Activated T-helper 17 cell treated with anti-CD3 and anti-CD28 coated beads, Interleukin-2, amount 50 U/mL, for 72 hours (primary cell): ENCODE measurements at places on chromosomes 12 and 14. TPM values are rescaled to one million over a fixed set of nuclear protein-coding genes. Genes with fewer than 3 reads are reported as not detected.

IGF1 gene
- 1.0 TPM for total RNA-seq

NEUROD4 gene
- total RNA-seq, result not detected

GRCh38 chr12:65505386-65506121 is 227.1 kb downstream of the MSRB3 start:
- ATAC-seq, result no peak

DNA sequence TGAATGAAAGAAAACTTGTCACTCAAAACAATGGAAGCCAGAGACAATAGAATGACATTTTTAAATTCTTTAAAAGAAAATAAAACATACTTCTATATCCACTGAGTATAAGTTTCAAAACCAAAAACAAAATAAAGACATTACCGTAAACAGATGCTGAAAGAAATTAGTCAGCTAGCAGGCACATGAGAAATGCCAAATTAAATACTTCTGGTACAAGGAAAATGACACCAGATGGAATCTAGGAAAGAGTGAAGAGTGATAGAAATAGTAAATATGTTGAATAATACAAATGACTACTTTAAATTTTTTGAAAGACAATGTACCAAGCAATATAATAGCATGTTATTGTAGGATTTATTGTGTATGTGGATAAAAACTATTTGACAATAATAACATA is 23.8 kb downstream of the PIK3C2G start:
- no peak for ATAC-seq

AKAP3 gene
- 1.7 TPM for total RNA-seq

DNA sequence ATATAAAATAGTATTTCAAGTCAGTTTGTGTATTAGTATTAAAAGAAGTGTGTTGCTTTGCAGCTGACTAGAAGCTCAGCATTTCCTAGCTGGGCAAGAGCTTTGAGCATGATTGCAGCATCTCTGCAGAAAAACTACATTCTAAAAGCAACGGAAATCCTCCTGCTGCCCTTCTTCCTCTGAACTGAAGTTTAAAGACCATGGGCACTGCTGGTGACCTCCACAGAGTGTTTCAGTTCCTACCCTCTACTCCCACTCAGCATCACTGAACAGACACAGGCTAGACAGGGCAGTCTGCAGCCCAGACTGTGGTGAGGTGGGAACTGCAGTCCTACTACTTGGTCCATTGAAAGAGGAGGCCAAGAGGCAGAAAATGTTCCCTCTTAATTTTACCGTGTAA is 59.0 kb downstream of the FAR2 start:
- no peak for ATAC-seq

DNA sequence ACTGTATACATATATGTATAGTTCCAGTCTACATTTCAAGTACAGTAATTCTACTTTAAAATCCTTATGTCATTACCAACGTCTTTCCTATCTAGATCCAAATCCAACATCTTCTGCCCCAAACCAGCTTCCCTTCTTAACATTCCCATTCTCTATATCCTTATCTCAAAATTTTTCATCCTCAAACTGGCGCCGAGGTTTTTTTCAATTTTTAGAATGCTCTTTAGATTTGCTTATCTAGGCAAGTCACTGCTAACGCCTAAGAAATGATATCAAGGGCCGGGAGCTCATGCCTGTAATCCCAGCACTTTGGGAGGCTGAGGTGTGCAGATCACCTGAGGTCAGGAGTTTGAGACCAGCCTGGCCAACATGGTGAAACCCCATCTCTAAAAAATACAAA is 48.3 kb downstream of the RIMKLB start:
- no peak for ATAC-seq

- ATAC-seq, result no peak
These were observed 42.1 kb downstream of the SEC23A start for GRCh38 chr14:39060818-39061437.

DNA sequence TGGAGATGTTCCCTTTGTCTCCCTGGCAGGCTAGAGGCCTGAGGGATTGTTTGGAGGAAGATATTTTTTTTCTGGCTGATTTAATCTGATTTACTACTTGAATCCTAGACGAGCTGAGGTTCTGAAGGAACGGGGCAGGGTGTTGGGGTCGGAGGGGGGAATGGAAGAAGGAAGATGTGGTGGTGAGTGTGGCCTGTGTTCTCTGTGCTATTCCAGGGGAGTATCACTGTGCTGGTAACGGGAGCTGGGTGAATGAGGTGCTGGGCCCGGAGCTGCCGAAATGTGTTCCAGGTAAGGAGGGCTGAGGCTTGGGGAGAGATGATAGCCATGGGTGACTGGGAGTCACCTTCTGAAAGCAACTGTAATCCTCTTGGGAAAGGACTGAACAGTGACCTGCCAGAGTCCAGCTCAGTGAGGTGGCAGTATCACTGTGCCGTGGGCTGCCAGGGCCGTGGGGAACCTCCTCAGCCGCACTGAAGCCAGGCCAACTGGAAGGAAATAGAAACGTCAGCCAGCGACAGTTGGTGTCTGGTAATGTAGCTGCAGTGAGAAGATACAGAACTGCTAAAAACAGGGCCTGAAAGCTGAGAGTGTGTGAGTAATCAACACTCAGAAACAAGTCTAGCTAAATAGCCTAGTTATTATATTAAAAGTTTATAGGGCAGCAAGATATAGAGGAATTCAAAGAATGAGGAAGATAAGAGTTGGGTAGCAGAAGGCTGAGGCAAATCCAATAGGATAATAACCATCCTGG is 7.9 kb downstream of the C1S start:
- ATAC-seq, result no peak

DNA sequence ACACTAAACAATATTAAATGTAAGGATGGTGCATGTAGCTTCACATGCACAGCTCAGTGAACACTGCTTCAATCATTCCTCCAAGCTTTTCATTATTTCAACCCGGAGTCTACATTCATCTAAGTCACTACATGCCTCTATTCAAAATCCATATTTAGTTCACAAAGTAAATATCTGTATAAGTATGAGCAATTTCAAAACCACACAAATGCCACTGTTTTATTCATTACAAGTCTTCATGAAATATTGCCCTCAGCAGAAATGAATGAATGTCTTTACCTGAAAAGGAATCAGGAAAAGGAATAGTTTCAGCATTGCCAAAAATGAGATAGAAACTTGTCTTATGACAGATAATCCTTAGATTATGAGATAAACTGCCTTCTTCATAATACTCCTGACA is 149.4 kb downstream of the SLC38A4 start:
- ATAC-seq, result peak; percentile 32

- ATAC-seq, result no peak
These were observed 87.1 kb downstream of the BEGAIN start for GRCh38 chr14:100500128-100500527.

DNA sequence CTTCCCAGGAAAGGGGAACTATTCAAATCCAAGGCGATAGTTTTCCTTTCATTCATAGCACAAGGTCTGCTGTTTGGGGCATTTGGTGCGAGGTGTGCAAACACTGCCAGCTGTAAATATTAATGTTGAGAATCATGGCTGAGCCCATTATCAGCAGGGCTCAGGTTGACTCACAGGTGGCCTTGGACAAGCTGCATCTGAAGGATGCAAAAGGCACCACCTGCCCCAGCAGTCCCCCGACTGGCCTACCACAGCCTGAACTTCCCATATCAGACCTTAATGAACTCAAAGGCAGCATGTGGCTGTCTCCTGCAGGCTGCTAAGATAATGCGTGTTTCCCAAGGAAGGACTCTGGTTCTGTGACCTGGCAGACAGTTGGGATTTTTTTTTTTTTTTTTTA is 93.3 kb upstream of the MAP1LC3B2 start:
- no peak for ATAC-seq

VCPKMT gene
- total RNA-seq, result 11.4 TPM

DNA sequence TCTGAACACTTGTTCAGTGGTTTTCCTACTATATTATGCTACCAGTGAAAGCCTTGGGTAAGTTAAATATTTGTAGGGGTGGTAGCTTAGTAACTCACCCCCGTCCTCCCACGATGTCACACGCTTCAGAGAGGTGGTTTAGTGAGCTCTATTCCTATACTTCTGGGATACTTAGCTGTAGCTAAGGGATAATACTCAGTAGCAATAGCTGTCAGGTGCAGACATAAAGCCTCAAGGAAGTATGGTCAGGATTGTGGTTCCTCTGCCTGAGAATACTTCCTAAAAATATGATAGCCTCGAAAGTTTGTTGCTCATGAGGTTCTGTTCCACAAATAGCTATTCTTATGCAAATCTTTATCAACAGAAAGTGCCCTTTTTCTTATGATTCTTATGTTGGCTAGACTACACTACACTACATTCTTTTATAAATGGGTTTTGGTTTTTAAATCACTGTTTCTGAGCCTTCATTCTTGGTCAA is 11.9 kb downstream of the DLST start:
- no peak for ATAC-seq

- ATAC-seq, result peak; percentile 6
These were observed 622 bp downstream of the TECPR2 start for GRCh38 chr14:102363182-102363943.

DNA sequence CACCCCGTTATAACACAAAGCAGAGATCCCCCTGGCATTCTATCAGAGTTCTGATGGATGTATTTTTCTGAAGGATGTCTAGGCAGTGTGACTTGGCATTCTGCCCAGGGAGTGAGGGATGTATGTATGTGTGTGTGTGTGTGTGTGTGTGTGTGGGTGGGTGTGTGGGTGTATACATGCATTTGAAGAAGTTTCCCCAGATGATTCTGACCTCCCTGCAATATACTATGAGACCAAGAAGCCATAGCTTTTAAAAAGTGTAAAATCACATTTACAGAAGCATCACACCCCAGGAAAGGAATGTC is 59.7 kb upstream of the NAP1L1 start:
- ATAC-seq, result peak; percentile 31

GRCh38 chr12:105221583-105222283 is 14.2 kb downstream of the APPL2 start:
- no peak for ATAC-seq
